ENCODE measurements at places on chromosomes 12 and 14.
A peak's percentile ranks its signal among the peaks of the same experiment; 100 is the strongest.

- DNase-seq: peak; percentile 26
Observed at GRCh38 chr12:107134558-107134957, 41.2 kb upstream of the CRY1 start.

DNA sequence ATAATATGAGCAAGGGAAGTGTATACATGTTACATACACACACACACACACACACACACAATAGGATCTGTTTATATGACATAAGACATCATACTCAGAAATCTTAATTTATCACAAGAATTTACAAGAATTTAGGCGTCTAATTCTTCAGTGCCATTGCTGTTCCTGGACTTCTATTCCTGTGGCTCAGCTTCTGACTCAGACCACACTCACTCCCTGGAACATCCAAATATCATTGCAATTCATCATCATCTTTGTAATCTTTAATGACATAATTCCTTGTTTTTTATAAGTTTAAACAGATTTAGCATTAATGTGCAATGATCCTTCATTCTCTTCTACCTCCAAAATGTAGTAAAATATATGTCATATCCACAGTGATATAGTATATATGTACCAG lies 544.2 kb downstream of the FOXG1 start:
- no peak for DNase-seq

GRCh38 chr12:8773461-8773860 lies 49.0 kb upstream of the A2ML1 start:
- no peak for DNase-seq

DNA sequence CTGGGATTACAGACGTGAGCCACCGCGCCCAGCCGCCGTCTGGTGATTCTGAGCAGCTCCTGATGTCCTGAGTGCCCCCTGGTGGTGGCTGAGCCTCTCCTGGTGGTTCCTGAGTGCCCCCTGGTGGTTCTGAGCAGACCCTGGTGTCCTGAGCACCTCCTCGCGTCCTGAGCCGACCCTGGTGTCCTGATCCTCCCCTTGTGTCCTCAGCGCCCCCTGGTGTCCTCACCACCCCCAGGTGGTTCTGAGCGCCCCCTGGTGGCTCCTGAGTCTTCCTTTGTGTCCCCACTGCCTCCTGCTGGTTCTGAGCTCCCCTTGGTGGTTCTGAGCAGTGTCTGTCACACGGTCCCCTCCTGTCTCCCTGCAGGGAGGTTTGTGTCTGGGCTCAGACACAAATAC lies 1304.9 kb downstream of the TMEM121 start:
- no peak for DNase-seq

GRCh38 chr12:83537428-83538053 lies 850.8 kb downstream of the TMTC2 start:
- no peak for DNase-seq

DNA sequence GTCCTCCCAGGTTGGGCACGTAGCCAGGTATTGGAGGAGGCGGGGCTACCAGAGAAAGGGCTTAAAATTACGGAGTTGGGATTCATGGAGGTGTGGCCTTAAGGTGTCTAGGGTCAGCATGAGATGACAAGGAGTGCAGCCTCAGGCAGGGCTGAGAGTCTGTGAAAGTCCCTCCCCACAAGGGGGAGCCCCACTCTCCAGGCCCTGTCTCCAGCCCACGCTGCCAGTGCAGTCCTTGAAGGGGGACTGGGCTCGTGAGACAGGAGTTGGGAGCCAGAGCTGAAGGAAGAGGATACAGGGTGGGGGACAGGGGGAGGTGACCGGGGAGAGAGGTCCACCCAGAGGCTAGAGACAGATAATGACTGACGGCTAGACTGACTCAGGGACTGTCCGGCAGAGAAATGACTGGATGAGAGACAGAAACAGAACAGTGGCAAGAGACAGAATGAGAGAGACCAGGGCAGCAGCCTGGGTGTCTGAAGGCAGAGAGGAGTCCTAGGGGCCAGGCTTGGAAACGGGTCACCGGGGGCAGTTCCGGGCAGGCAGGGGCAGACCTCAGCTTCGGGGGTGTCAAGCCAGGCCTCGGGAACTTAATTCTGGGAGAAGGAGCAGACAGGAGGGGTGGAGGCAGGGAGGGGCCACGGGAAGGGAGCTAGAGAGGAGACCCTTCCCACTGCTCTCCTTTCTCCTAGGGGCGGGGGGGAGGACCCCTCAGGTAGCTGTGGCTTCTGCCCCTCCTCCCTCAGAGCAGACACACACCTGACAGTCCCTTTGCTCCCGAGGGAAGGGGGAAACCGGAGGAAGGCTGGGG lies 970 bp downstream of the CDH24 start:
- peak; percentile 83 for DNase-seq

DNA sequence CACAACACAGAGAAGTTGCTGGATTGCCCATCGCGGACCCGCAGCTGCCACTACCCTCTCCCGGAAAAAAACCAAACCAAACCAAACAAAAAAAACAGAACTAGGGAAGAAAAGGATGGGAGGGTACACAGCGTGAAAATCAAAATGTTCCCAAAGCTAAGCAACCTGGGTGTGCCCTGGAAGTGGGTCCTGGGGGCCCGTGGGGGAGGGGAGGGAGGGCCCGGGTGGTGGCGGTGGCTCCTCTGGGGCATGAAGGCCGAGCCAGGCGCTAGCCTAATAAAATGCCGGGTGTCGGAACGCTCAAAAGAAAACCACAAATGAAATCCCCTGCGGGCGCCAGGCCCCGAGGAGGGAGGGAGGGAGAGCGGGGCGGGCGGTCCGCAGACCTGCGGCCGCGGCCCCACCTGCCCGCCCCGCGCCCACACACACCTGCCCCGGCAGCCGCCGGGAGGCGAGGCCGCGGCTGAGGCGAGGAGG lies 787 bp downstream of the HECTD4 start:
- no peak for DNase-seq

DNA sequence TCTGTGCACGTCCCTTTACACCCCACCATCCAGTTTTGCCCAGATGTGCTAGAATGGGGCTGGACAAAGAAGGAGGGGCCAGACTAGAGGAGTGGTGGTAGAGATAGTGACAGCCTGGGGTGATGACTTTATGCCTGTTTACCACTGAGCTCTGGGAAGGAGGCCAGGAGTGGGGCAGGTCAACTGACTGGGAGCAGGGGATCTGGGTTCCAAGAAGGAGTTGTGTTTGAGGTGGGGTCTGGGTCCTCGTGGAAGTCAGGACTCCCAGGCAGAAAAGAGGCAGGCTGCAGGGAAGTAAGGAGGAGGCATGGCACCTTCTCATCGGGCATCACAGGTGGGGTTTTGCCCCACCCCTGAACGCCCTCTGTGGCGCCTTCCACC lies 315 bp downstream of the LTB4R2 start:
- DNase-seq: no peak

DNA sequence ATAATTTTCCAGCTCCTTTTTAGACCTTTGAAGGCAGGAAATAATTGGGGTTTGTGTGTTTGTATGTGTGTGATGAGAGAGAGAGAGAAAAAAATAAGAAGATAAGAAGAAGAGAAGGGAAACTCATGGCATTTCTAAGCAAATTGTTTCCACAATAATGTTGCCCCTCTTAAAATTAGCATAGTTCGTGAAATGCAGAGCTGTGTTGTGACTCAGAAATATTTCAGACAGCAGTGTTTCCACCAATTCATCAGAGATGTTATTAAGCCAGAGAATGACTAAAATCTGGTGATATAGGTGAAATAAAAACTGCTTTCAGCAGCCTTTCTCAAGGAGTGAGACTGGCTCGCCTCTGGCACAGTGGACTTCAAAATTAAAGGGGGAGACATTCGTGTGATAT lies 65.9 kb upstream of the ARHGAP5 start:
- DNase-seq: no peak

DNA sequence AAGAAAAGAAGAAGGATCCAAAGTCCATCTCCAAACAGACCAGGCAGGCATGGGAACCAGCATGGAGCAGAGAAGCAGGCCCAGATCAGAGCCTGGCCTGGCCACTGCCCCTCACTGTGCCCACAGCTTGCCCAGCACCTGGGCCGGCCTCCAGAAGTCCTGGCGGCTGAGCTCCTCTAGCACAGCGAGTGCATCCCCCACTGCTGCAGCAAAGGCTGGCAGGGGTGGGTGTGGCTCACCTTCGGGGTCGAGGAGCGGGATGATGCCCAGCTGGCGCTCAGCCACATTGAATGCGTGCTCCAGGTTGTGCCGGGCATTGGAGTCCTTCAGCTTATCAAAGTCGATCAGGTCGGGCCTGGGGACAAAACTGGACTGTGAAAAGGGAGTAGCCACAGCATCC lies 78.7 kb downstream of the SPTB start:
- no peak for DNase-seq

- no peak for DNase-seq
Observed at GRCh38 chr12:23617749-23618148, 331.7 kb downstream of the SOX5 start.

GRCh38 chr14:96261772-96262655 lies 6.0 kb downstream of the BDKRB1 start:
- DNase-seq: no peak

DNA sequence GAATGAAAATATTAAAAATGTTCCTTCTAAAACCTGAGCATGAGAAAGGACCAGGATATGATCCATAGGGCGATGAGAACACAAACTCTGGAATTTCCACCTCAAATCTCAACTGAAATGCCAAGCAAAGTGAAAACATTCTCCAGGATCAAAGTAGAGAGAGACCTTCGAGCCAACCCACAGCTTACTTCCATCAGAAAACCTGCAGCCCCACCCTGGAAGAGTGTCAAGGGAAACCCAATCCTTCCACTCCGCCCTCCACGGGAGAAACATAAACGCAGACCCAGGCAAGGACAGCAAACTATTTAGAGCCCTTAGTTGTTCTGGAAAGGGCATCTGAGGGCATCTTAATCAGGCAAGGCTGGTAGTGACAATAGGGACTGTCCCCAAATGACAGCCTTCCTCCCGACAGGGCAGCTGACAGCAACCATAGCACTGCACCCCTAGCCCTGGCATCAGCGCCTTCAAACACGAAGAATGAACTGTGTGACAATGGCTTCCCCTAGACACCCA lies 21.8 kb downstream of the SLC15A4 start:
- DNase-seq: no peak

DNA sequence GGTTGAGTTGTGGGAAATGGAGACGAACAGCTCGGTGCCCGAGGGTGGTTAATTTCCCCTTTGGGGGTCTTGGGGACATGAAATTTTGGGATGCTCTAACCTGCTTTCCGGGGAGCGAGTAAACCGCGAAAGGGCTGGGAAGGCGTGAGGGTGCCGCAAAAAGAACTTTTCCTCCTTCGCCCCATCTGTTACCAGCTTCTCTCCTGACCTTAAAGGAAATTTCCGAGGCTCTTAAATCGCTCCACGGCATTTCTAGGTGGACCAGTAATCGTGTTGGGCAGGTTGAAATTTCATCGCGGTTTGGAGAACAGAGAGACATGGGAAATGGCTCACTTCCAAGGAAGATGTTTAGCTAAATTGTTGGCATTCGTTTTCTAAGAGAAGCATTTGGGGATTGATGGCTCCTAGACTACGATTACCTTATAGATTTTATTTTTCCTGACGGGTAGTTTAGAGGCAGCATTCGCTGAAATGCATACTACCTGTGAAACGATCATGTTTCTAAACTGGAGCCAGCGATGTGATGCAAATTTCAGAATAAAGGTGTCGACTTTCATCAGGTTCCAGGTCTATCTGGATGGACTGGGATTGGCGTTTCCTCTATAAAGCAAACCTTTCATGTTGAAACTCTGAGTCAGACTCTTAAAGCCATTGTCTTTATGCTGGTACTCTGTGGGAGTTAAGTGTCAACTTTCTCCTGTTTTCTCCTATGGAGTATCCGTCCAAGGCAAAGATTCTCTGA lies 414.5 kb downstream of the PCNX1 start:
- DNase-seq: no peak

DNA sequence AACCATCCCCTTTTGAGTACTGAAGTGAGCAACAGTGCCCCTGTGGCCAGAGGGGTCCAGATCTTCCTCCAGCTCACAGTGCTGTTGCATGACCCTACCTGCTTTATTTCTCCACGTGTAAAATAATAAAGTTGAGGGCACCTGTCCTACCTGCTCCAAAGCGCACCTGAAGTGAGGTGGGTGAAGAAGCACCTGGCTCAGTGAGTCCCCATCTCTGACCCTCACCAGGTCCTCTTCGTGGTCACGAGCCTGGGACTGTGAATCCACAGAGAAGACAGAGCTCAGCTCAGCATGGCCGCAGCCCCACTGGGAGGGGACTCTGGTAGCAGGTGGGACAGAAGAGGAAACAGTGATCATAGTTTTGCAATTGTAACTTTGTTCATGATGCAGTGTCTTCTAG lies 976.7 kb upstream of the TMEM132C start:
- DNase-seq: no peak

DNA sequence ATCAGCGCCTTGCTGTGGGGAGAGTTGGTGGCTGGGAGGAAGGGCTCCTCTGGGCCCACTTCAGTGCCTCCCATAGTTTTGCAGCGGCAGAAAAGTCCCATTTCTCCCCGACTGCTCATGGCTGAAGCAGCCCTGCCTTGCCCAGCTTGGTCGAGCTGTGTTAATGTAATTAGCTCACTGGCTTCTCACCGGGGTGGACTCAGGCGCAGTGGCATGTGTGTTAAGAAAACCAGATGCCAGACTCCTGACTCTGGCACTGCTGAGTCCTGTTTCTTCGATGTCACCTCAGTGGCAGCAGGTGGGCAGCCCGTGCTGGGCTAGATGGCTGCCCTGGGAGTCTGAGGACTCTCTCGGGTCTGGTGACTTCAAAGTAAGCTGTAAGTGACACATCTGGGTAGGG lies 47.4 kb downstream of the CHST11 start:
- no peak for DNase-seq

DNA sequence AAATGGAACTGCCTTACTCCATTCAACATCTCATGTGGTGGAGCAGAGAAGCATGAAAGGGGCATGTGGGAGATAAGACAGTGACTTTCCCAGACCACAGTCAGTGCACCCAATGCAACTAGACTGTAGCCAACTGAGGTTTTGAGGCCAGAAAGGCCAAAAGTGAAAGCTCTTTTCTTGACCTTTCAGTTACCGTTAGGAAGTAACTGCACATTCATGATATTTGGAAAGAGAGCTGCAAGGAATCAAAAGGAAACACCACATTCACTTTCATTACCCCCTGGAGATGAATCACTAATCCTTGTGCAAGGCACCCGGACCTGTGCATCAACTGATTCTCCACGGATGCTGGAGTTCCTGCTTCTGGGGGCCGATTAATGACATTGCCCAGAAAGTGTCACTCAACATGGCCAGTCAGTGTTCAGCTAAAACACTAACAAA lies 72.9 kb upstream of the ELK3 start:
- no peak for DNase-seq

GRCh38 chr14:51012055-51012454 lies 67.8 kb upstream of the PYGL start:
- DNase-seq: no peak

DNA sequence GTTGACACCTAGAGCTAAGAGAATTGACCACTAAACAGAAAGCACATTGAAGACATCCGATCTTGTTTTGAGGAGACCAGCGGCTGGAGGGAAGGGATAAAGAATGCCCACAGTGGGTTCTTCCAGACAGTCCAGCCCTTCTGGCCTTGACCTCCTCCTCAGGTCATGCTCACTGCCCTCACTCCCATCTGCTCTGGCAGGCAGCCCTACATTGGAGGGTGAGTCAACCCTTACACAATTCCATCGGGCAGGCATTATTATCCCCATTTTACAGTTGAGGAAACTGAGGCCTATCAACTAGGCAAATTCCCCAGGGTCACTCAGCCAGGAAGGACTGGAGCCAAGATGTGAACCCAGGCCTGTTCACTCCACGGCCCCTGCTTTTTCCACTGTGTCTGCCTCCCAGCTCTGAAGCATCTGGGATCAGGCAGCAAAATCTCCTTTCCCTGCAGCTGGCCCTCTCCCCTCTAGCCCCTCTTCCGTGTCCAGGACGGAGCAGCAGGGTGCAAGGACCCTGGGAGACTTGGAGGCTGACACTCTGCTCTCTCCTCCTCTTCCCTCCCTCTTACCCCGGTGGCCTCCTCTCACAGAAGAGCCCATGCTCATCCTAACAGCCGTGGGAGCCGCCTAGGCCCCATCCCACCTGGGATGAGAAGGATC lies 5.3 kb downstream of the SCNN1A start:
- DNase-seq: no peak

Data from H54 (cell line).